ENCODE measurements at places on chromosomes 6 and 20. TPM values are rescaled to one million over a fixed set of nuclear protein-coding genes. Genes with fewer than 3 reads are reported as not detected.

GRCh38 chr6:148358196-148358785, 15.7 kb downstream of the SASH1 start:
- H3K4me1 ChIP-seq: no peaks in the 10 kb centered on the region
- H3K27me3 ChIP-seq: no peaks in the 10 kb centered on the region
- peak; percentile 80 for DNase-seq
- H3K27ac ChIP-seq: no peak overlapping the region

Gene PLCB1
- total RNA-seq: 117 TPM

- no peaks in the 10 kb centered on the region for H3K27me3 ChIP-seq
- no peaks in the 10 kb centered on the region for H3K36me3 ChIP-seq
- H3K4me3 ChIP-seq: no peak overlapping the region
Measured at GRCh38 chr6:162371121-162371520, 356.4 kb downstream of the PRKN start.

DNA sequence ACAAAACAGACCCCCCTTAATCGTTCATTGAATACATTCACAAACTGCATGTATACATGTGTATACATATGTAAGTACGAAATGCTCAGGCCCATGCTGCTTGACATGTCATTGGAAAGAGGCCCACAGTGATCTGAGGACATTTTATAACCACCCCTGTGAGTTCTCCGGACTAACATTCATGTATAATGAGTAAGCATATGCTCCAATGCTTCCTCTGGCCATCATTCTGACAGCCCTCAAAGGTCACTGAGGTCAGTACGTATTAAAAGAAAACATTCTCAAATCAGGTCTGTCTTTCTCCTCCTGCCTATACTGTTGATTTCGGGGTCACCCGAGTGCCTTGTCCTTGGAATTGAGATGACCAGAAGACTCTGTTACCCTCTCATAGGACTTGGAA, 54.9 kb downstream of the TENT5A start:
- no peak overlapping the region for H3K27ac ChIP-seq
- H3K27me3 ChIP-seq: no peaks in the 10 kb centered on the region
- no peaks in the 10 kb centered on the region for H3K36me3 ChIP-seq
- H3K4me3 ChIP-seq: no peak overlapping the region
- no peak for DNase-seq
- H3K4me1 ChIP-seq: no peaks in the 10 kb centered on the region

Gene SLC13A3
- 4.2 TPM for total RNA-seq

Gene ERVFRD-1
- total RNA-seq: 0.36 TPM

DNA sequence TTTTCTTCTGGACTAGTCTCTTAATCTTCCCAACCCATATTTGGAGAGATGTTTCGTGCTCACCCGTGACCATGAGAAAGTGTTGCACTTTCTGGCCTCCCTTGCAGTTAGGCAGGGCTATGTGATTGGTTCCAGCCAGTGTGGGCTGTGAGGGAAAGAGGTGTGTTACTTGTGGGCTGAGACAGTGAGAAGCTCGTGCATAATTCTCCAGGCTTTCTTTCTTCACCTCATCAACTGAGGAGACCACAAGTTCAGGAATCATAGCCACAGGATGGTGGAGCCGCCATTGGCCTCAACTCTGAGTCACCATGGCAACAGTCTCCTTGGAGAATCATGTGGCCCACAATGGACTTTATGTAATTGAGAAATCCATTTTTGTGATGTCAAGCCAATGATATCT, 57.5 kb upstream of the FUCA2 start:
- H3K36me3 ChIP-seq: no peaks in the 10 kb centered on the region
- H3K27ac ChIP-seq: no peak overlapping the region
- no peaks in the 10 kb centered on the region for H3K27me3 ChIP-seq
- DNase-seq: no peak
- H3K4me1 ChIP-seq: peaks cover 5% of the 10 kb centered on the region

DNA sequence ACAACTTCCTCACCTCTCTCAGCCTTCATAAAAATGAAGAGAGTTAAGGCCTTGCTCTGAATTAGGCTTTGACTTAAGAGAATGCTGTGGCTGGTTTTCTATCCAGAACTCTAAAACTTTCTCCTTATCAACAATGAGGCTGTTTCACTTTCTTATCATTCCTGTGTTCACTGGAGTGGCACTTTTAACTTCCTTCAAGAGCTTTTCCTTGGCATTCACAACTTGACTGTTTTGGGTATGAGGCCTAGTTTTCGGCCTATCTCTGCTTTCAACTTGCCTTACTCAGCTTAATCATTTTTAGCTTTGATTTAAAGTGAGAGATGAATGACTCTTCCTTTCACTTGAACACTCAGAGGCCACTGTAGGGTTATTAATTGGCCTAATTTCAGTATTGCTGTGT, 4.3 kb upstream of the LOC128125822 start:
- no peak for DNase-seq
- H3K4me1 ChIP-seq: no peaks in the 10 kb centered on the region
- no peak overlapping the region for H3K27ac ChIP-seq
- no peak overlapping the region for H3K4me3 ChIP-seq

DNA sequence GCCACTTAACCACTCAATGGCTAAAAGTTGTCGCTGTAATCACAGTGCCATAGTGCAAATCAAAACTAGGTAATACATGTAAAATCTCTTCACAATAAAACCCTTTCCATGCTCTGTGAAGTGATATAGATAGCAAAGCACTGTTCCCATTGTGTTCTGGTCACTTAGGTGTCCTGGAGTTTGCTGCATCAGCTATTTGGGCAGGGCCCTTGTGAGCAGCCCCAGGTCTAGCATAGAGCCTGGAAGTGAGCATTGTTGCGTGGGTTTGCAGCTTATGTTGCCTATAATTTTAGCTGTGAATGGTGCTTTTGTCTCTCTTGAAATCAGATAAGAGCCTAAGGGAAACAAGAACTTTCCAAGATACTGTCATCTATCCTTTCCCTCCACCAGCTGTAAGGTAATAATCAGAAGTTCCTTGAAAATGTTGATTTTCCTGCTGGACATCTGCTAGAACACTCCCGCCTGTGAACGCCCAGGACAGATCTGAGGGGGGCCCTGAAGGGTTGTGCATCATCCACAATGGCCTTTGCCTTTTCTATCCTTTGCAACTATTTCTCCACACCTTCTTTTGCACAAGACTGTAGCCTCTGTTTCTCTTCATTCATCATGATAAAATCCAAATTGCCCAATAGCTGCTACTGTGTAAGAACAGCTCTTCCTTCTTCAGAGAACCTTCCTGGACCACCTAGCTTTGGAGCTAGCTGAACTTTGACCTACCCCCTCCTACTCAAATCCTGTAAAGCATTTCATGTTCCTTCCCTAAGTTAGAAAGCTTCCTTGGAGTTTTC, 57.0 kb downstream of the TNFAIP3 start:
- no peaks in the 10 kb centered on the region for H3K27me3 ChIP-seq
- DNase-seq: no peak
- no peak overlapping the region for H3K27ac ChIP-seq
- no peaks in the 10 kb centered on the region for H3K36me3 ChIP-seq

DNA sequence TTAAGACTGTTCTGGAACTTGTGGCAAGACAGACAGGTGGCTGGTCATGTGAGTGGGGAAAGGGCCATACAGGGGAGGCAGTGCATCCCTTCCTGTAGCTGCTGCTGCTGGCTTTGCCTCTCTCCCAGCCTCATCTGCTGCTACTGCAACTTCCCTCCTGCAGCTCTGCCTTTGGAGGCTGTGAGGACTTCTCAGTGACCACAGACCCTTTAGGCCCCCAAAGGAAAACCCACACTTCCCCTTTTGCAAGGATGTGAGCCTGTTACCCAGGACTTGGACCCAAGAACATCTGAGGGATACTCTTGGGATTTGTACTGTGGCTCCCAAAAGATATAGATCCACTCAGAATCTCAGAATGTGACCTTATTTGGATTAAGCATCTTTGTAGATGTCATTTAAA, 91.0 kb downstream of the TMEM170B start:
- H3K4me1 ChIP-seq: no peaks in the 10 kb centered on the region
- no peak for DNase-seq
- no peaks in the 10 kb centered on the region for H3K27me3 ChIP-seq
- no peak overlapping the region for H3K27ac ChIP-seq
- H3K4me3 ChIP-seq: no peak overlapping the region

DNA sequence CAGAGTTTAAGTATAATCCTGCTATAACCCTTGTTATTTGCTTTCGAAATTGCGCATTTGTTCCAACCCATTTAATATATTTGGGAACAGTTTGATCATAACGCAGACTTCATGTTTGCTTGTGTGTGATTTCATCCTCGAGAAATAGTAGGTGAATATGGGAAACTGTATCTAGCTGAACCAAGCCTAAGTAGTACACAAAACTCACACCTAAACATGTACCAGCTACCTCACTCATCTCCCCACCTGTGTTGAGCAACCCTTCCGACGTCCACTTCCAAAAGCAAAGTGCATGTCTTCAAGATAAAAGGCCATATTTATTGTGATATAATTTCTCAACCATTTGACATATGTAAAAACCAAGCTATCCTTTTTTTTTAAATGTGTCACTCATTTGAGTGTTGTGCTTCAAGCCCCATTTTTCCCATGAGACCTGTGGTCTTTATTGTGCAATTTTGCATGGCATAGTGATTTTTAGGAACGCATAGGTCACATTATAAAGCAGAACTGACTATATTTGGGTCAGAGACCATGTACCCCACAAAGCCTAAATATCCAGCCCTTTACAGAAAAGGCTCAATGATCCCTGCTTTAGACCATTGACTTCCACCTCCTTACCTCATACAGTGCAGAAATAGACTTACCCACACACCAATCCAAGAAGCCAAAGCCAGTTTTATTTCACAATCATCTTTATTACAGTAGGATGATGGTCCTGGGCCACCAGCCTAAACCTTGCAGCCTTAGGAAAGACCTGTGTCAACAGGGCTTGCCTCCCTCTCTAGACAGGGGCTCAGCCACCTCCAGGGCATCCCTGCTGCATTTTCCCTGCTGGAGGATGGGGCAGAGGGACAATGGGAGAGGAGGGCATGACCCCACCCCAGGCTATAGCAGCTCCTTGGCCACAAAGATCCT, 7.1 kb downstream of the CCND3 start:
- no peak overlapping the region for H3K4me3 ChIP-seq
- H3K4me1 ChIP-seq: peaks cover 38% of the 10 kb centered on the region
- H3K27me3 ChIP-seq: no peaks in the 10 kb centered on the region
- H3K36me3 ChIP-seq: peaks cover 34% of the 10 kb centered on the region
- no peak overlapping the region for H3K27ac ChIP-seq

DNA sequence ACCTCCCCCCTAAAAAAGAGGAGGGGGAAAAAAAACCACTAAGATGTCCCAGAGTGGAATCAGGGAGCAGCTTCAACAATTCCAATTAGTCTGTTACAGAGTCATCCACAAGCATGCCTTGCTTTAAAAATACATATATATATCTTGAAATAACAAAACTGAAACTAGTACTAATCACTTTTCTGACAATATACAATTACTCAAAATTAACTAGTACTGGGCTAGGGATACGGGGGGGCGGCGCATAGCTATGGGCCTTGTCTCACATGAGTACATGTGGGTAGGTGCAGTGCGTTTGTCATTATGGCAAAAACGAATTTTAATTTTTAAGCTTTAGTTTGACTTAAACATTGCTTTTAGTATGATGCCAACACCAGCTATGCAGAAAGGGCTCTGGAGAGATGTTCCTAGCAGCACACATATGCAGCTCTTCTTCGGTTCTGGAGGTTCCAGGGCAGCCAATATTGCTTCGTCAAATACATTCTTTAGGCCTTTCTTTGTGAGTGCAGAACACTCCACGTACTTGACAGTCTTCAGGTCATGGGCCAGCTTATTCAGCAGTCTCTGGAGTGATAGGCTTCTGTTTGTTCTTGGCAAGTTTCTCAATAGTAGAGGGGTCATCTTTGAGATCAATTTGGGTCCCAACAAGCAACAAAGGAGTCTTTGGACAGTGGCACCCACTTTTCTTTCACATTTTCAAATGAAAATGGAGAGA, 38.8 kb downstream of the ITCH start:
- H3K4me3 ChIP-seq: no peak overlapping the region
- H3K27me3 ChIP-seq: no peaks in the 10 kb centered on the region
- DNase-seq: no peak
- no peak overlapping the region for H3K27ac ChIP-seq

DNA sequence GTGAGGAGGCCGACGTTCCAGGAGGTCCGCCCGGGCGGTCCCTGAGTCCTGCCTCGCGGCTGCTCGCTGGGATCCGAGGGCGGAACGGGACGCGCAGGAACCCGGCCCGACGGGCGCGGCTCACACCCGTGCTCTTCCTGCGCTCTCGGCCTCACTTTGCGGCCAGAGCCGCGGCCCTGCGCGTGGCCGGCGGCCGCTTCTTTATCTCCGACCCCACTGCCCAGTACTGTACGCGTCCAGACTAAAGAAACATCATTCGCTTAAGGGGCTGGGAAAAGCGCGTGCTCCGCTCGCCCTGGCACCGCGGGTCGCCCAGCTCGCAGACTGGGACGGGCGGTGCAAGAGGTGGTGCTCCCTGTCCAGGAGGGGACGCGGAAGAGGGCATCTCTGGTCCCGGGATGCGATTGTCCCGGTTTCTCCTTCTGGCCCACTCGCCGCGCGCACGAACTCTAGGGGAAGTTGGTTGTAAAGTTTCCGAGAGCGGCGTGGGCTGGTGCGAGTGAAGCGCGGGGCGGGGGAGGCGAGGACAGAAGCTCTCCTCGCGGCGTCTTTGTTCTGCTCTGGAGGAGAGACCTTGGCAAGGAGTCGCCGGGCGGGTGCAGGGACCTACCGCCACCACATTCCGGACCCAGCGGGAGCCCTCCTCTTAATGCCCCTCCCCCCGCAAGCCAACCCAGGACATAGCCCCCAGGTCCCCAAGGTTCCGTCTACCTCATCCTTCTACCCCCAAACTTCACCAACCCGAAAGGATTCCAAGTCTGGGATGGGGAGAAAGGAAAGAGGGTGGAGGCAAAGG, 71.0 kb downstream of the SOX4 start:
- no peaks in the 10 kb centered on the region for H3K36me3 ChIP-seq
- H3K4me3 ChIP-seq: peak overlapping the region; percentile 42
- peaks cover 10% of the 10 kb centered on the region for H3K27me3 ChIP-seq
- H3K4me1 ChIP-seq: no peaks in the 10 kb centered on the region
- DNase-seq: peak; percentile 74
- peak overlapping the region; percentile 19 for H3K27ac ChIP-seq

DNA sequence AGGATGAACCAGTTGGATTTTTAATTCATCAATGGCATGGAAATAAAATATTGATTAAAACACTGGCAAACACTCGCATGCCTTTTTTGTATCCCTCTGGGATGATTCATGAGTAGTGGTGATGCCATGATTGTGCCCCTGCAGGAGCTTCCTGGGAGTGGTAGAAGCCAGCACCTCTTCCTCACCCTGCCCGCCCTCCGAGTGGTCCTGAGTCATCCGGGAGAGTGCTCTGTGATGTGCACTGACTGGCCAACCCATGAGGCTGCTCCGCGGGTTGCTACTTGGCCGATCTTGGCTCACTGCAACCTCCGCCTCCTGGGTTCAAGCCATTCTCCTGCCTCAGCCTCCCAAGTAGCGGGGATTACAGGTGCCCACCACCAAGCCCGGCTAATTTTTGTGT, 27.4 kb downstream of the GJA10 start:
- no peaks in the 10 kb centered on the region for H3K36me3 ChIP-seq
- no peak overlapping the region for H3K4me3 ChIP-seq
- no peaks in the 10 kb centered on the region for H3K4me1 ChIP-seq
- no peak overlapping the region for H3K27ac ChIP-seq

Gene TAAR8
- not detected for total RNA-seq

Gene NOTCH4
- total RNA-seq: 7.1 TPM
